GM12864 (cell line): ENCODE measurements at places on chromosomes 7 and 10.

- DNase-seq = no peak
These were observed 1167.6 kb downstream of the NXPH1 start for GRCh38 chr7:9600974-9601373.

DNA sequence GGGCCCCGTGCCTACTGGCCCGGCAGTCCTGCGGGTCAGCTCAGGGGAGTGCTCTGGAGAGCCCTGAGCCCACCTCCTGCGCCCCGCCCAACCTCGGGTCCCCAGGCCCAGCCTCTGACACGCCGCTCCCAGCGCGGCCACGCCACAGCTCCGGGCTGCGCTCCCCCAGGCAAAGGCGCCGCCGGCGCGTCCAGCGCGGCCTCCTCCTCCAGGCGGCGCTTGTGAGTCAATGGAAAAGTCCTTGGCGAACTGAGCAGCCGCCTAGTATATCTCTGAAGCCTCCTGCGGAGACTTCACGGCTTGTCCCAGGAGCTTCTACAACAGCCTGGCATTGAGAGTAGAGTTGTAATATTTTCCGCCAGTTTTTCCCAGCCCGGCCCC, 29.5 kb upstream of the BMS1 start:
- no peak for DNase-seq

- DNase-seq = no peak
These were observed 58.1 kb downstream of the ITGA8 start for GRCh38 chr10:15661574-15661973.

- no peak for DNase-seq
These were observed 73.1 kb upstream of the MET start for GRCh38 chr7:116598861-116599260.

- no peak for DNase-seq
These were observed 97.8 kb downstream of the PAXIP1 start for GRCh38 chr7:154905146-154905545.

DNA sequence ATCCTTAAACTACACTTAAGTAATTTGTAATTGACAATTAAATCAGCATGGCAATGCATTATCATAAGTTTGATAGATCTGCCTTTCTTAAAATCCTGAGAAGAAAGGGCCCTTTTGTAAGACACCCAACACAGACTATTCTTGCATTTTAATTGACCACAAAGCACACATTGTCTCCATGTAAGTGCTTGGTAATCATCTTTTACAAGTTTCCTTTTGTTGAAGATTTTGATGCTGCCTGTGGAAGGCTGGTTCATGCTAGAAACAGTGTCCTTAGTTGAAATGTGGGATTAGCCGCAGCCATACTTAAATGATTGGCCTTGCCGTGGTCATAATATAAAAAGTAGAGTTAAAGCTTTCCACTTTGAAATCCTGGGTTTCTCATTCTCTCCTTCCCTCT, 32.3 kb upstream of the CELF2 start:
- DNase-seq = no peak

DNA sequence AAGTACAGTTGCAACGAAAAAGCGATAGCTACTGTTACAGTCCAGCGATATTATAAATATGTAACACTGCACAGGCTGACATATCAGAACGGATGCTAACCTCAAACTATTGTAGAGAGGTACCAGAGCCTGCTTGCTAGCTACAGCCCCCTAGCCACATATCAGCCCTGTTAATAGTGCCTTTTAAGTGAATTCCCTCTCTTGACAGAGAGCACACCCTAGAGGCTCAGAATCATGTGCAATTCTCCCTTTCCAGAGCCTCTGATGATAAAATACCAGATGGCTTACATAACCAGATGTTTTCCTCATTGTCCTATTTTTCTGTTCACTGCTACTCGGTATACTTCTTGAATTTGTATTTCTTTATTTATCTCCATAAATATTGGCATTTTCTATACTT, 960.7 kb upstream of the CELF2 start:
- DNase-seq = no peak

GRCh38 chr10:114346176-114347031, 57.9 kb downstream of the AFAP1L2 start:
- DNase-seq = no peak

DNA sequence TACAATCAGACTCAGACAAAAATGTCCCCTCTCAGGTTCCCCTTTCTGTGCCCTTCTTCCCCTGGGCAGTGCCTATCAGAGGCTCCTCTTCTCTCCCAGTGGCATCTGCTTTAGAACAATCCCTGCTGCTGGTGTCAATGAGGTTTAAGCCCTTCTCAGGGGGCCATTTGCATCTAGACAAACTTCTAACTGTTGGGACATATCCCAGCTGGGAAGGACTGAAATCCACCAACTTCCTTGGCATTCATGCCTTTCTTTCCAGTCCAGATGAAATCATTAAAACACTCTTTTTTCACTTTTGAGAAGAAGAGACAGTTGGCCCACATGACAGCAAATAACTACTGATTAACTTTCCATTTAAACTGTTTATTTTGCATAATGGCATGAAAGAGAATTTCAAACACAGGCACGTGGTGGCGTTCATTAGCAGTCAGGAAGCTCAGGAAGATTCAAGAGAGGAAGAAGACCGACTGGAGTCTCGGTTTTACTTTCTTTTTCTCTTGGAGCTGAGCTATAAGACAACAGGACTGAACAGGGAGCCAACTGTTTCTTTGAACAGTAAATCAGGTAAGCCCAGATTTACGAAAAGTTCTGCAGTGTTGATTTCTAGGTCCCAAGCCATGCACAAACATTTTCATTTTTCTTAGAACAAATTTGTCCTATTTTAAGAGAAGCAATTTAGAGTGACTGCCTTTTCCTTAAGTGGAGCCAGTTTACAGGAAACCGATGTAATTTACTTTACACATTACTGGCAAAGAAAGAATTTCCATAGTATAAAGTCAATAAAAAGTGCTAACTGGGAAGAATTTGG, at the start of gene GIMAP2:
Gene GIMAP2, plus strand, starts transcription at position 488 of the 811 bp plus-strand sequence. CDS start 1,354 bp downstream, outside the sequence.
- peak; percentile 66 for DNase-seq

GRCh38 chr7:26439521-26440232, 148.0 kb downstream of the SNX10 start:
- no peak for DNase-seq

DNA sequence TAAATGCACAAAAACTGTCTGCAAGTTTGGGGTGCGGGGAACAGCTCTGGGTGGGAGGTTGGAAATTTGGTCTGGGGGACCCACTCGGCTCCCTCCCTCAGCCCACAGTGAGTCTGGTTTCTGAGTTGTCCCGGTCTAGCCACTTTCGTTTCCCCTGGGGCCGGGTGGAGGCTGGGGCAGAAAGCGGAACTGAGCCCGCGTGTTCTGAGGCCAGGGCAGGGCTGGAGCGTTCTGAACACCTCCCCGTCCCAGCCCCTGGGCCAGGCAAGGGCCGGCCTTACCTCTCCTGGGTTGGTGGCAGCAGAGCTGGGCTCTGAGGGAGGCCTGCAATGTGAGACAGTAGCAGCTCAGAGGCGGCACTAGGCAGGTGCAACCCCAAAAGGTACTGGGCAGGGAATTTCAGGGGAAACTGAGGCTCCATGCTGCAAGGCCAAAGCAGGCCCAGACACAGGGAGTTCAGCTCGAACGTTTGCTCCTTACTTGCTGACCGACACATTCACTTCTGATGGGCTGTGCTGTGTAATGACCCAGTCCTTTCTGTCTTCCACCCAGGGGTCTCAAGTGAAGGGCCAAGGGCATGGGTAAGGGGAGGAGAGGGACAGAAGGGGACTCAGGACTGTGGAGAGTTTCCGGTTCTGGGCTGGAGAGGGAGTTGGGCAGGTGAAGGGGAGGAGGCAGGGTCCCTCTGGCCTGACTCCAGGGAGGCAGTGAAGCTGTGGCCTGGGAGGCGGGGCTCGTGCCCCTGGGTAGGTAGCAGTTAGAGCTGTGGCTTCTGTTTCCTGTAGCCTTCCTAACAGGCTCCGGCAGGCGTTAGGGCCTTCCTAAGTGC, 3.0 kb downstream of the IRF5 start:
- peak; percentile 81 for DNase-seq

DNA sequence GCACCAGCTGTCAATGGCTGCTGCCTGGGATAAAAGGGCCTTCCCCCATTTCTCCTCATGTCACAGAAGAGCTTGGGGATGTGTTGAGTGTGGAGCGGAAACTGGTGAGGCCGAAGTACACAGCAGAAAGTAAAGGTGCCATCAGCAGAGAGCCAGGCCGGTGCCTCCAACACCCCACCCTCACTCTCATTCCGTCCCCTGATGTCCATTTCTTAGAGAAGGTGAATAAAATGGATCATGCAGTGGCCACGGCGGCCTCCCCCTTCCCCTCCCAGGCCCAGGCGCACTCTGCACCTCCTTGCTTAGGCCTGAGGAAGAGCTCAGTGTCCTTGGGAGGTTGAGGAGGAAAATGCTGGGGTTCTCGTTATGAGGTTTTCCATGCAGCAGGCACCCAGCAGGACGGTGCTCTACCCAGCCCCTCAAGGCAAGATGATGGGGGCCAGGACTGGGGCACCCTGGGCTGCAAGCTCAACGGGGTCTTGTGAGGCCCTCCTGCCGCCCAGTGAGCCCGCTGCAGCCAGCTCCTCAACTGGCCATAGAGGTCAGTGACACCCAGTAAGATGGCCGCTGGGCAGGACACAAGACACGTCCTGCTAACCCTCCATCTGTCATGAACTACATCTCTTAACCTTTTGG, 163.9 kb downstream of the ADARB2 start:
- no peak for DNase-seq

GRCh38 chr7:18607025-18607424, 111.5 kb downstream of the HDAC9 start:
- DNase-seq = no peak

DNA sequence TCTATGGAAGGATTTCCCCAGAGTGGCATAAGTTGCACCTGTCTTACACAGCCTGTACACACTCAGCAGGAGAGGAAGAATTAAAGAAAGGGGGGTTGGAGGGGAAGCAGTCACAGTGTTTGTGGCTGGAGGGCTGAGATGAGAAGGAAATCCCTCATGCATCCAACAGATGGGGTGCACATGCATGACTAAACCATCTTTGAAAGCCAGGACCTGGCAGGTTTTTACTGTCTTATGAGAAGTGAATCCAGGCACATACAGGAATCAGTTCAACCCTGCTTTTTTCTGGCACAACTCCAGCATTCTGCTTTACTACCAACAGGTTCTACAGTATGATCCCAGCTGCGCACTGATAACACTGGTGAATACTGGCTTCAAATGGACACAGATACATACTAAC, 107.7 kb downstream of the CACNA2D1 start:
- no peak for DNase-seq

DNA sequence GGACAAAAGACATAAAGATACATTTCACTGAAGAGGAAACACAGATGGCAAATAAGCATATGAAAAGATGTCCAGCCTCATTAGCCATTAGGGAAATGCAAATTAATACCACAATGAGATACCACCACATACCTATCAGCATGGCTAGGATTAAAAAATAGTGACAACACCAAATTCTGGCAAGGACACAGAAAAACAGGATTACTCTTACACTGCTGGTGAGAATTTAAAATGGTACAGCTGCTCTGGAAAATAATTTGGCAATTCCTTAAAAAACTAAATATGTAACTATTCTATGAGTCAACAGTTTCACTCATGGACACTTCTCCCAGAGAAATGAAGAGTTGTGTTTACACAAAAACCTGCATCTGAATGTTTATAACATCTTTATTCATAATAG, 121.1 kb downstream of the C10orf90 start:
- no peak for DNase-seq

DNA sequence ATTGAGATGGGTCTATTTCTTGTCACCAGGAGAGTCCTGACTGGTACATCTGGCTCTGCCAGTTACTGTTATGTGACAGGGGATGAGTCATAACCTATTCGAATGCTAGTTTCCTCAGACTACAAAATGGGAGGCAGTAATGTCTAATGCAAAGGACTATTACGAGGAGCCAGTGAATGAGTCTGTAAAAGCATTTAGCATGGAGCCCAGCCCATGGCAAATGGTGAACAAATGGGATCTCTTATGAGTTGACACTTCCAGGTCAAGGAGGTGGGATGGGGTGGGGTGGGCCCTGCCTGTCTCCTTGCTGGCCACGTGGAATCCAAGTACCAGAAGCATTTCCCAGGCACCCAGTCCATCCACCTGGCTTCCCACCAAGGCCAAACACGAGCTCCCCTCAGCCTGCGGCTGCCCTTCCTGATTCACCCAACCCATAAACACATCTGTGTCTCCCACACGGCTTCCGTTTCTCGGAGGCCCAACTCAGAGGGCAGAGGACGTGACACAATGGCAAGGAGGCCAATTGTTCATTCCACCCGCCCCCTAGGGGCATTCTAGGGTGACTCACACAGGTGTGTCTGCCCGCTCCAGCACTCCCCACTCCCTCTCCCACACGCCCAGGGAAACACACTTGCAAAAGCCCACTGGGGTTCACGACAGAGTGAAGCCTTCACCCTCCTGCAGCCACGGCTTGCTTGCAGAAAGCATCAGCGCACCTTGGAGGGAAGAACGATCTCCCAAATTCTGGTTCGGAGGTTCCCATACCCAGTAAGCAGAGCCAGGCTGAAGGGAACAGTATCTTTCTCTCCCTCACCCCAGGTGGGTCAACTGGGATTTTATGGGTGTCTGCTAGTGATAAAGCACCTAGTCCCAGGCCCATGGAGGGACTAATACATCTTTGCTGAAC, 109.8 kb downstream of the SH3PXD2A start:
- DNase-seq = no peak

DNA sequence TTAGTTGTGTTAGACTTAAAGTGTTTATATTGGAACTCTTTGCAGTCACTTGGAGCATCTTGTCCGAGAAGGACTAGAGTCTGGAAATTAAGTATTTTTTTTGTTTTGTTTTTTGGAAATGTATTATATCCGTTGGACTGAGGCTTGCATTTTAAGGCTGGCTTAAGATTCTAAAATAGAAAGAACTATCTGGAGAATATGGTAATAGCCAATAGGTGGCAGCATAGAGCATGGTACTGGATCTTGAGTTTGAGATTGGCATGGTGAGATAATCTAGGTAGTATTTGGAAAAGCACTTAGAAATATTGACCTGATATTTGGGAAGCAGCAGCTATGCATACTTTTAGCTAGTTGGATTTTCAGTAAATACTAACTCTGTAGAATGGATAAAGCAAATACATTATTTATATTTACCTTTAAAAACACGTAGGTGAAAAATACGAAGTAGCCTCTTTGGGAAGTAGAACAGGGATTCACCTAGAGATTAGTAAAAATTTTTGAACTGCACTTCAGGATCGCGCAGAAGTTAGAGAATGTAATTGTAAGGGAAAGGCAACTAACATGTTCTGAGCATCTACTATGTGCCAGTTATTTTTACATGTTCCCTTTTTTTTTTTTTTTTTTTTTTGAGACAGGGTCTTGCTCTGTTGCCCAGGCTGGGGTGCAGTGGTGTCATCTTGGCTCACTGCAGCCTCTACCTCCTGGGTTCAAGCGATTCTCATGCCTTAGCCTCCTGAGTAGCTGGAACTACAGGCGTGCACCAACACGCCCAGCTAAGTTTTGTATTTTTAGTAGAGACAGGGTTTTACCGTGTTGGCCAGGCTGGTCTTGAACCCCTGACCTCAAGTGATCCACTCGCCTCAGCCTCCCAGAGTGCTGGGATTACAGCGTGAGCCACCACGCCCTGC, 78.6 kb downstream of the LCOR start:
- DNase-seq = peak; percentile 16

- DNase-seq = no peak
These were observed 693.1 kb downstream of the PARD3 start for GRCh38 chr10:34121781-34122622.
